Fibroblast of lung (primary cell): ENCODE measurements at places on chromosomes 4 and X. TPM values are rescaled to one million over a fixed set of nuclear protein-coding genes. Genes with fewer than 3 reads are reported as not detected.

The CT45A1 gene
- total RNA-seq: not detected in 2 replicates

- H3K27ac ChIP-seq: peak overlapping the region; percentile 18
- no peak for DNase-seq
- no peaks in the 10 kb centered on the region for H3K36me3 ChIP-seq
- H3K4me1 ChIP-seq: peaks cover 12% of the 10 kb centered on the region
- H3K27me3 ChIP-seq: no peaks in the 10 kb centered on the region
- peak overlapping the region; percentile 53 for H3K4me3 ChIP-seq
Observed at GRCh38 chr4:26859762-26860156, 882 bp upstream of the STIM2 start.

- H3K27me3 ChIP-seq: no peaks in the 10 kb centered on the region
- no peaks in the 10 kb centered on the region for H3K36me3 ChIP-seq
- no peaks in the 10 kb centered on the region for H3K4me1 ChIP-seq
- no peak overlapping the region for H3K4me3 ChIP-seq
Observed at GRCh38 chr4:105998171-105999063, 103.1 kb downstream of the NPNT start.

DNA sequence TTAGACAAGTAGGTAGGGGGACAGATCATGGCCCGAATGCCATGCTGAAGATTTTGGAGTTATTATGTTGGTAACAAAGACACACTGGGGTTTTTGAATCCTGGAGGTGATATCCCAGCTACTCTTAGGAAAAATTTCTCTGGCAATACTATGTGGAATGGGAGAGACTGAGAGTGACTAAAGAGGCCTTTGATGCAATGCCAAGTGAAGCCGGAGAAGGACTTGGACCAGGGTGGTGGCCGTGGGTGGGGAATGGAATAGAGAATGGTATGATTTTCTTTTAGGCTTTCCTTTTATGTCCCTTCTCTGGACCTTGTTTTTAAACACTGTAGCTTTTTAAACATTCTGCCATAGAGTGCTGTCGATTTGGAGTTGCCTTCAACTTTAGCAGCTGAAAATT, 141.6 kb downstream of the DCLK2 start:
- H3K4me3 ChIP-seq: no peak overlapping the region
- peaks cover 3% of the 10 kb centered on the region for H3K4me1 ChIP-seq
- H3K27me3 ChIP-seq: no peaks in the 10 kb centered on the region
- no peaks in the 10 kb centered on the region for H3K36me3 ChIP-seq
- no peak overlapping the region for H3K27ac ChIP-seq

DNA sequence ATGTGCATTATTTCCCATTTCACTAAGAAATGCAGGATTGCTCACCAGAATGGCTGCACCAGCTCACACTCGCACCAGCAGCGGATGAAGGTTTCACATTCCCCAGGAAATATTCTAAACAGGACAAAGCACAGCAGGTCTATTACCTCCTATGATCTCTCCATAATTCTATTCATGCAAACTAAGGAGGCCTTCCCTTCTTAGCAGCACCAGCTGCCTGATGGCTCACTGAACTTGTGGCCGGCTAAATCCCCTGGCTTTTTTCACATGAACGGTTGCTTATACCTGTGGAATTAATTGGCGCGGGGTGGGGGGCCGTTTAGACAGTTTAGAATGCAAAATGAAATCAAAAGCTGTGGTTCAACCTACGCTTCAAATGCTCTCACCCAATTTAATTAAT, 73.5 kb upstream of the SRD5A3 start:
- H3K27ac ChIP-seq: no peak overlapping the region
- H3K27me3 ChIP-seq: no peaks in the 10 kb centered on the region
- H3K4me1 ChIP-seq: no peaks in the 10 kb centered on the region
- no peak overlapping the region for H3K4me3 ChIP-seq

GRCh38 chr4:93809773-93810172, 18.8 kb upstream of the ATOH1 start:
- no peak overlapping the region for H3K4me3 ChIP-seq
- H3K27ac ChIP-seq: no peak overlapping the region
- no peaks in the 10 kb centered on the region for H3K36me3 ChIP-seq
- H3K27me3 ChIP-seq: no peaks in the 10 kb centered on the region

DNA sequence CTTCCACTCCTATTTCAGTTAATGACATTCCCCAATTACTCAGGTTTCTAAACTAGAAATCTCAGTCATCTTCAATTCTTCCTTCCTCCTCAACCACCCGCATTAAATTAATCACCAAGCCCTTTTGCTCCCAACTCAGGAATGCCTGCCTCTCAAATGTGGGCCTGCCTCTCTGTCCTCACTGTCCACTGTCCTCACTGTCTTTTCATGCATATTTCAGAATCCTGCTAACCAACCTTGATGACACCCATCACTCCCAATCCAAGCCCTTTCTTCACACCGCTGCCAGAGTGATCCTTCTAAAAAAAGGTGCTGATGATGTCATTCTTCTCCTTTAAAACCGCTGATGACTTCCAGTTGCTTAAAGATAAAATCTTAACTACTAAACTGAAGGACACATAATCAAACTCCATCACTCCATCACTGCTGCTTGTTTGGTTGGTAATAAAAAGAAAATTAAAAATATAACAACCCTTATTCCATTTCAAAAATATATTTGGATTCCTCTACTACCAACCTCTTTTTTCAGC, 5.1 kb upstream of the APBB2 start:
- H3K27me3 ChIP-seq: no peaks in the 10 kb centered on the region
- no peaks in the 10 kb centered on the region for H3K36me3 ChIP-seq
- no peaks in the 10 kb centered on the region for H3K4me1 ChIP-seq
- no peak for DNase-seq

DNA sequence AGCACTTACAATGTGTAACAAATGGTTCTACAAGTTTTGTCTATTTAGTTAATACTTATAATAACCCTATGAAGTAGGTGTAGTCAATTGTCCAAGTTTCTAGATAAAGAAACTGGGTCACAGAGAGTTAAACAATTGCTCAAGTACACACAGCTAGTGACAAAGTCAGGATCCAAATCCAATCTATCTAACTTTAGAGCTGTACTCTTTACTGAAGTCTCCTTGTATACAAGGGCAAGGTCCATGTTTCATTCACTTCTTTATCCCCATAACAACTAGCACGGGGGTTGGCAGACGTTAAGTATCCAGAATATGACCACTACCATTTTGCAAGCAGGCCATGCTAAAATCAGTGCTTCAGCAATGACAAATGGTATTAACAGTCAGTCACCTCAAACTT, 141.0 kb downstream of the CHM start:
- no peaks in the 10 kb centered on the region for H3K36me3 ChIP-seq
- no peak overlapping the region for H3K4me3 ChIP-seq
- no peak overlapping the region for H3K27ac ChIP-seq
- no peak for DNase-seq
- H3K27me3 ChIP-seq: no peaks in the 10 kb centered on the region

The TRMT10A gene
- total RNA-seq: 6.7 and 11.1 TPM in 2 replicates

DNA sequence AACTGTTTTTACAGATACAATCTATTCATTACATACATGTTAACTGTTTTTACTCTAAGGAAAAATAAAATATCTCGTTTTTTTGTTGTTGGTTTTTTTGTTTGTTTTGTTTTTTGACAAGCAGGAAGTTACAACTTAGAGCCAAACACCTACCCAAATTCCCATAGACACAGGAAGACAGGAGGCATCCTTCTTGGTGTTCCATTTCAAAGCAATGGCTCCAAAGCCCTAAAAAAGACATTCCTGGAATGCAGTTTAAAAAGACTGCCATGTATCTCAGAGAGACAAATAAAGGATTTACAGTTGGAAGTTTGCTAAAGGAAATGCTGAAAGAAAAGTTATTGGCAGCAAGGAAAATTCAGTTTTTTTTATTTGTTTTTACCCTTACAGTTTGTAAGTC, 16.7 kb downstream of the ETFDH start:
- no peak overlapping the region for H3K27ac ChIP-seq
- DNase-seq: no peak
- H3K27me3 ChIP-seq: no peaks in the 10 kb centered on the region
- no peaks in the 10 kb centered on the region for H3K4me1 ChIP-seq

- no peak overlapping the region for H3K27ac ChIP-seq
- no peaks in the 10 kb centered on the region for H3K36me3 ChIP-seq
- H3K27me3 ChIP-seq: no peaks in the 10 kb centered on the region
- DNase-seq: no peak
Observed at GRCh38 chrX:102849396-102849795, 87.7 kb upstream of the RAB40AL start.

- H3K4me1 ChIP-seq: no peaks in the 10 kb centered on the region
- H3K4me3 ChIP-seq: no peak overlapping the region
- peak; percentile 0 for DNase-seq
- no peaks in the 10 kb centered on the region for H3K27me3 ChIP-seq
- no peaks in the 10 kb centered on the region for H3K36me3 ChIP-seq
- H3K27ac ChIP-seq: no peak overlapping the region
Observed at GRCh38 chrX:50905334-50905733, 5.2 kb upstream of the BMP15 start.

GRCh38 chr4:164482758-164483157, 271.2 kb upstream of the SMIM31 start:
- H3K4me3 ChIP-seq: no peak overlapping the region
- no peaks in the 10 kb centered on the region for H3K36me3 ChIP-seq
- H3K27me3 ChIP-seq: no peaks in the 10 kb centered on the region
- H3K27ac ChIP-seq: no peak overlapping the region
- DNase-seq: no peak

The ASMT gene
- not detected in 2 replicates for total RNA-seq

DNA sequence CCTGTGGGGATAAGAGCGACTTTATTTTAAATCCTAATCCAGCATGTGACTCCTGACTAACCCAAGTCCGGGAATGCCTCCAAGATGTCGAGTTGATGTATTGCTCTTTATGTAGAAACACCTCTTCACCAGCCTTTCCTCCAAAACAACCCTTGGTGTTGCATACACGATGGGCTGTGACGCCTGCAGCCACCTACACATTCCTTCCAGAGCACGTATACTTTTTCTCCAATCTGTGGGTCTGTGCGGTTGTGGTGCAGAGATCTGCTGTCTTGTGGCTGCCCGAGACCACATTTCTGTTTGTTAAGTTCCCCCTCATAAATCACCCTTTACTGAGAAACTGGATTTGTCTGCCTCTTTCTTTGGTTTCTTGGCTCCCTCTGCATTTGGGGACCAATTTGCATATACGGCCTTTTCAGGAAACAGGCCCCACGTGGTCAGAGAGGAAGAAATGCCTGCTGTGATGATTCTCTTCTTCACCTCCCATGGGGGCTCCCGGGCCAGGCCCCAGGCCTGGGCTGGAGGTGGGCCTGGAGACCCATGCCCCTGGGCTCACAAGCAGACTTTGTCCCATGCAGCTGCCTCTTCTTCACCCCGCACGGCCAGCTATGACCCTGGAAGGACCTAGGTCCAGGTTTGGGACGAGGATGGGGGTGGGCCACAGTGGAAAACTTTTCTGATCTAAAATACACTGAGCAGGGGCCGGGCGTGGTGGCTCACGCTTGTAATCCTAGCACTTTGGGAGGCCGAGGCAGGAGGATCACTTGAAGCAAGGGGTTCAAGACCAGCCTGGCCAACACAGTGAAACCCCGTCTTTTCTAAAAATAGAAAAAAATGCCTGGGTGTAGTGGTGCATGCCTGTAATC, 21.4 kb upstream of the AFAP1 start:
- peaks cover 5% of the 10 kb centered on the region for H3K27me3 ChIP-seq
- H3K36me3 ChIP-seq: no peaks in the 10 kb centered on the region
- peak overlapping the region; percentile 74 for H3K27ac ChIP-seq
- H3K4me3 ChIP-seq: no peak overlapping the region
- peak; percentile 99 for DNase-seq
- H3K4me1 ChIP-seq: peaks cover 19% of the 10 kb centered on the region

- no peak overlapping the region for H3K27ac ChIP-seq
- no peaks in the 10 kb centered on the region for H3K4me1 ChIP-seq
- DNase-seq: no peak
- H3K4me3 ChIP-seq: no peak overlapping the region
- no peaks in the 10 kb centered on the region for H3K27me3 ChIP-seq
Observed at GRCh38 chr4:122552898-122553297, 68.0 kb downstream of the IL21 start.

The HAND2 gene
- under 0.01 TPM in 2 replicates for total RNA-seq

GRCh38 chr4:185896817-185897488, 85.0 kb upstream of the SORBS2 start:
- H3K4me1 ChIP-seq: no peaks in the 10 kb centered on the region
- H3K27ac ChIP-seq: no peak overlapping the region
- no peak overlapping the region for H3K4me3 ChIP-seq
- no peaks in the 10 kb centered on the region for H3K36me3 ChIP-seq
- no peaks in the 10 kb centered on the region for H3K27me3 ChIP-seq

The RENBP gene
- 5.4 and 8.8 TPM in 2 replicates for total RNA-seq

The FRG2 gene
- total RNA-seq: not detected in 2 replicates

DNA sequence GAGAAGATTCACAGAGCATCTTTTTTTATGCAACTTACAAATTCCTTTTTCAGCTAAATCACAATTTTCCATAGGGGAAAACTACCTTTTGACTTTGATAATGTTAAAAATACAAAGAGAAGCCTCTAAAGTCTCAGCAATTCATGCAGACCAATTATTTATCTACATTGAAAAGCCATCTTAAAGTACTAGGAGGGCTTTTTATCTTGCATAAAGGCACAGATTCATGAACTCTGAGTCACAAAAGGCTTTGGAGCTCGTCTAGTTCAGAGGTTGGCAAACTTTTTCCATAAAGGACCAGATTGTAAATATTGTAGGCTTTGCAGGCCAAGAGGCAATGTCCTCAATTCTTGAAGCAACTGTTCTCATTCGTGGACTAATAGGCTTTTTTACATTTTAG, 210.4 kb upstream of the HDX start:
- no peaks in the 10 kb centered on the region for H3K4me1 ChIP-seq
- DNase-seq: no peak
- H3K27ac ChIP-seq: no peak overlapping the region
- no peak overlapping the region for H3K4me3 ChIP-seq
- H3K27me3 ChIP-seq: no peaks in the 10 kb centered on the region

The KLHL13 gene
- 8.2 and 22.5 TPM in 2 replicates for total RNA-seq

The UBA1 gene
- 75.2 and 135 TPM in 2 replicates for total RNA-seq

DNA sequence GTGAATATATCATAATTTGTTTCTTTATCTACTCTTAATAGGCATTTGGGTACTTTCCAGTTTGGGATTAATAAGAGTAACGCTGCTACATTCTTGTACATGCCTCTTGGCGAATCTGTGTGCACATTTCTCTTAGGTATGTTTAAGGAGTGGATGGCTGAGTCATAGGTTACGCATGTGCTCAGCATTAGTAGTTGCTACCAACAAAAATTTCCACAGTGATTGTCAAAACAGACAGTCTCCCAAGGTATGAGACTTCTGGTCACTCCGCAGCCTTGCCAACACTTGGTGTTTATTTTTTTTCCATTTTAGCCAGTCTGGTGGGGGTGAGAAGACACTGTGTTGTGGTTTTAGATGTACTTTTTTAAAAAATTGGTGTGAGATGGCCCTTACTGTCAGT, 44.6 kb downstream of the FGFBP1 start:
- H3K27me3 ChIP-seq: peaks cover 3% of the 10 kb centered on the region
- peaks cover 2% of the 10 kb centered on the region for H3K4me1 ChIP-seq
- H3K4me3 ChIP-seq: no peak overlapping the region
- peak; percentile 78 for DNase-seq
- no peak overlapping the region for H3K27ac ChIP-seq
- no peaks in the 10 kb centered on the region for H3K36me3 ChIP-seq

The GPR119 gene
- total RNA-seq: not detected in 2 replicates
